Stimulated activated CD4-positive, alpha-beta T cell treated with anti-CD3 and anti-CD28 coated beads, Interleukin-15, amount 100 ng/mL, for 1 hour (primary cell): ENCODE measurements at places on chromosomes 3 and 15.

DNA sequence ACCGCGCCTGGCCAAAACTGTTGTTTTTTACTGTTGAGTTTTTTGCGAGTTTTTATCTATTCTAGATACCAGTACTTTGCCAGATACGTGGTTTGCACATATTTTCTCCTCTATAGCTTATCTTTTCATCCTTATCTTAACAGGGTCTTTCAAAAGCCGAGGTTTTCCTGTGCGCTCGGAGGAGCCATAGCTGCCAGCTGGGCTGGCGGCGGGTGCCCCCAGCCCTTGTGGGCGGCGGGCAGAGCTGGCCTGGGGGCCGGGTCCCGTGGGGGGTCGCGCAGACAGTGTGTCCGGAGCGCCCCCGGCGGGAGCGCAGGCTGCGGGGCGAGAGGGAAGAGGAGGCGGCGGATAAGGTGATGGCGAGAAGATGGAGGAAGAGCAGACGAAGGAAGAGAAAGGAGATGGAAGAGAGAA, 11.1 kb upstream of the EIF4A2 start:
- peak; percentile 2 for DNase-seq

DNA sequence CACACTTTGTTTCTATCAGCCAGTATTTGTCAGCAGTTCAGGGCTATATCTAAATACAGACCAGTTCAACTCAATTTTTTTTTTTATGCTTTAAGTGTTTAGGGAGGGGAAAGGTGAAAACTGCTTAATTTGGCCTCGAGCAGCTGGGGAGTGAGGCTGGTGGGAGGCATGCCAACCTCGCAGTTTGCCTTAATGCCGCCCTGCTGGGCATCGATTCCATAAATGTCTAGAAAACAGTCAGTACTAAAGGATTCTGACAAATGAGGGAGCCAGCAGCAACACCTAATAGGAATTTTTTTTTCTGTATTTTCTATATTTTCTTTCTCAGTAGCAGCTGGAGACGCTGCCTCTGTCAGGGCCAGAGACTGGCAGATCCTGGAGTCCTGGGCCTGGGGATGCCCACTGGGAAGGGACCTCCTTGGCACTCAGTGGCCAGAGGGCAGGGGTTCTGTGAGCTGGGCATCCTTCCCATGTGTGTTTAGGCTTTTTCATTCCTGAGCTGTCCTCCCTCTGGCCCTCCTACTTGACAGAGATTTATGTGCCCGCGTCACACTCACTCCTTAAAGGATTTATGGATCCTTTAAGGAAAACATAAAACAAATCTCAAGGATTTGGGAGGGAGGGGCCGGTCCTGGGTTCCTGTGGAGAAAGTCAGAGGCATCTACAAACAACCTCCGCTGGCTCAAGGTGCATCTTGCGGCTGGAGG, 117.8 kb downstream of the WNT5A start:
- DNase-seq: no peak

GRCh38 chr15:89863918-89864317, 29.9 kb downstream of the AP3S2 start:
- DNase-seq: no peak

- DNase-seq: no peak
These were observed 42.6 kb downstream of the PPCDC start for GRCh38 chr15:75065851-75066509.

DNA sequence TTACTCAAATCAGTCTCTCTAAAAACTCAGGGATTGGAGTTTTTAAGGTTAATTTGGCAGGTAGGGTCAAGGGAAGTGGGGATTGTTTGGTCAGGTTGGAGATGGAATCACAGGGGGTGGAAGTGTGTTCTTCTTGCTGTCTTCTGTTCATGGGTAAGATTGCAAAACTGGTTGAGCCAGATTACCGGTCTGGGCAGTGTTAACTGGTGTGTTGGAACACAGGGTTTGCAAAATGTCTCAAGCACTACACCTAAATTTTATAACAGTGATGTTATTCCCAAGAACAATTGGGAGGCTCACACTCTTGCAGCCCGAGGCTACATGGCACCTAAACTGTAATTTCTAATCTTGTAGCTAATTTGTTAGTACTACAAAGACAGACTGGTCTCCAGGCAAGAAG, 425.4 kb downstream of the PLOD2 start:
- DNase-seq: no peak

DNA sequence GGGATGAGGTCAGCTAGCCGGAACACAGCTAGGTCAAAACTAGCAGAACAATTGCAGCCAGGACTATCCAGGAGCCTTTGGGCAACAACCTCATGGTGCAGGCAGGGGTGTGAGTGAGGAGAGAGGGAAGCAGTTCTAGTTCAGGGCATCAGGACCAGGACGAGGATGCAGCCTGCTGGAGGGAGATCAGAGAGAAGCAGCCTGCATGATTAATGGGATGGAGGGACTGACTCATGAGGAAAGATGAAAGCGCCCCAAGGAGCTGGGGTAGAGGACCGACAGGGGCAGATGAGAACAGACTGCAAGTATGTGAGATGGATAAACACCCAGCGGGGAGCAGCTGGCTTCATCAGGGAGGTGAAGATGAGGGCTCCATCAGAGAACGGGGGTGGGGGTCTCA, 37.9 kb upstream of the LRTM1 start:
- DNase-seq: no peak
